ENCODE measurements at places on chromosomes 2 and 18.

GRCh38 chr2:160390544-160391455 lies 102.8 kb downstream of the RBMS1 start:
- DNase-seq = peak; percentile 17

GRCh38 chr2:196957442-196957841 lies 30.9 kb upstream of the PGAP1 start:
- DNase-seq = no peak

DNA sequence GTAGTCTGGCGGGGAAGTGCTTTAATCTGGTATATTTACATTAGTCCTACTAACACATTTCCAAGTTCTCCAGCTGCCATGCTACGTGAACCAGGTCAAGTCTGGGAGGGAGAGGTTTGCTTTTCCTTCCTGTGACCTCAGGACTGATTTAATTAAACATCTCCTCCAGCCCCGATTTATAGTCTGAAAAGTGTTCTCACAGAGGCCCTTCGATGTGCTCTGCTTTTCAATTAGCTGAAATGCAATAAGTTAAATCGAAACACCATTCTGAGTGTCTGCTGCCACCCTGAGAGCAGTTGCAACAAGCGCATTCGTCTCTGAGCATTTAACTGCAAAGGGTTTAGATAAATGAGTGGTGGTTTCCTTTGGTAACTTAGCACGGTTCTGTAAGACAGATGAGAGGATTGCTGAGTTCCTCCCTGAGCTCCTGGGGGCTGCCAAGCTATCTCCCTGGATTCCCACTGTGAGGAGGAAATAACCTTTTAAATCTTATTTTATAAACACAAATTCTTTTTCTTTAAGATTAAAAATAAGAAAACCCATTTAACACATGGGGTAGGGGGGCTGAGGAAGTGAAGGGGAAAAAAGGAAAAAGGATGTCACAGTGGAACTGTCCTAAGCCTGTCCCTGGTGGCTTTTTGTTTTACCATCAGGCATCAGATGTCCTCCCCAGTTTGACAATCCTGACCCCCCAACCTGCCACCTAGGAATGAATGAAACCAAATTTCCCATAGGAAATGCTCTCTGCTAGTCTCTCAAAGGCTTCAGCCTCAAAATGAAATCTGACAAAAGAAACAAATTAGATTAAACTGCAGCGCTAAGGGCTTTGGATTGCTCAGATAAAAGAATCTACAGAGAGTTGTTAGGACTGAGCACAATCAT lies 56.5 kb upstream of the CREB1 start:
- peak; percentile 80 for DNase-seq

DNA sequence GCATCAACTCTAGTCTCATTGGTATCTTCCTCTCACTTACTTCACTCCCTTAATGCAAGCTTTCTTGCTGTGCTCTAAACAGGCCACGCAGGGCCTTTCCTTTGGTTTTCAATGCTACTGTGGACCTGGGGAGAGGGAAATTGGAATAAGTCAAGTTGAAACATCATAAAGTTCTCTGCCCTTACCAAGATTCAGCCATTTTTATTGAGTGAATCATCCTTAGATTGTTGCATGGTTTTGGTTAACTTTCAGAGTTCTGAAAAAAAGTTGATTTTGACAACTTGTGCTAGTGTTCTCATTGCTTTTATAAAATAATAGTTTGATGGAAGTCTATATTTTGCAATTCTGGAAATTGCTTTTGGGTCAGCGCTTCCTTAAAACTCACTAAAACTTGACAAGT lies 852.8 kb upstream of the ACVR2A start:
- no peak for DNase-seq

DNA sequence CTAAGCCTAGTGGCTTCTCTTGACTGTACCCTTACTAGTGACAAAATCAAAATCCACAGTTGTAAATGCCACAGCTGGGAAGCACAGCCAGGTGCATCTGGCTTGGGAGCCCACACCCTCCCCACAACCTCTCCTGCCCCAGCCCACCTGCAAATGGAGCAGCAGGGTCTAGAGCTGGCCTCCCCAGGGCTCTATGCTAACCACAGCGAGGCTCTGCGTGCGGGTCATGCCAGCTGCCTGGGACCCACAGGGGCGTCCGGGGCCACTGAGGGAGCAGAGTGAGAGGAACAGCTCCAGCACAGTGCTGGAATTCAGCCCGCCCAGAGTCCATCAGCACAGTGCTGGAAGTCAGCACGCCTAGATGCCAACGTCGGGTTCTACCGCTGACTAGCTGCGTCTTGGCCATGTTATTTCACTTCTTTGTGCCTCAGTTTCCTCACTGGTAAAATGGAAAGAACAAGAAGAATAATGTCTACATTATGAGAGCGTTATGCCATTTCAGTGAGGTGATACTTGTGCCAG lies 109.1 kb upstream of the ID2 start:
- no peak for DNase-seq

GRCh38 chr2:73944714-73945113 lies 18.0 kb downstream of the DGUOK start:
- no peak for DNase-seq

- DNase-seq = no peak
These were observed 12.5 kb downstream of the GREB1L start for GRCh38 chr18:21254576-21254975.

GRCh38 chr2:96407919-96408550 lies 72.5 kb downstream of the NCAPH start:
- DNase-seq = peak; percentile 37

DNA sequence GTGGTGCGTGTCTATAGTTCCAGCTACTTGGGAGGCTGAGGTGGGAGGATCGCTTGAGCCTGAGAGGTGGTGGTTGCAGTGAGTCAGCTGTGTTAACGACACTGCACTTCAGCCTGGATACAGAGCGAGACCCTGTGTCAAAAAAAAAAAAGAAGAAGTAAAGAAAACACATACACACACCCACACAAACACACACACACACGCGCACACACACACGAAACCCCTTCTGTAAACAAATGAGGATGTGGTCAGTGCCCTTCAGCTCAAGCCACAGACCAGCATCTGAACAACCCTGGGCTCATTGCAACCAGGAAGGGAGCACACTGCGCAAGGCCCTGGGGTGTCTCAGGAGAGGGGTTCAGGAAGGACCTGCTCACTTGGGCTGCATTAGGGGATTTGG lies 47.9 kb upstream of the KCNF1 start:
- DNase-seq = no peak

DNA sequence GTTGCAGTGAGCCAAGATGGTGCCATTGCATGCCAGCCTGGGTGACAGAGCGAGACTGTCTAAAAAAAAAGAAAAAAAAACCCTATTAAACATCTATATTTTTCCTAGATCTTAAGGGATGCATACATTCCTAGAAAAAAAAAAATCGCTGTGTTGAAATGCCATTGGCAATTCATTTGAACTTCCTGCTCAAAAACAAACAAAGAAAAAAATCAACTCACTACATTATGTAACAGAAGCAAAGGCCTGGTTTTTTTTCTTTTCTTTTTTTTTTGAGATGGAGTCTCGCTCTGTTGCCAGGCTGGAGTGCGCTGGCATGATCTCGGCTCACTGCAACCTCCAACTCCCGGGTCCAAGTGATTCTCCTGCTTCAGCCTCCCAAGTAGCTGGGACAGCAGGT lies 21.7 kb upstream of the STRN start:
- DNase-seq = no peak

- peak; percentile 37 for DNase-seq
These were observed 65.2 kb downstream of the CCDC195 start for GRCh38 chr2:224650815-224651439.

DNA sequence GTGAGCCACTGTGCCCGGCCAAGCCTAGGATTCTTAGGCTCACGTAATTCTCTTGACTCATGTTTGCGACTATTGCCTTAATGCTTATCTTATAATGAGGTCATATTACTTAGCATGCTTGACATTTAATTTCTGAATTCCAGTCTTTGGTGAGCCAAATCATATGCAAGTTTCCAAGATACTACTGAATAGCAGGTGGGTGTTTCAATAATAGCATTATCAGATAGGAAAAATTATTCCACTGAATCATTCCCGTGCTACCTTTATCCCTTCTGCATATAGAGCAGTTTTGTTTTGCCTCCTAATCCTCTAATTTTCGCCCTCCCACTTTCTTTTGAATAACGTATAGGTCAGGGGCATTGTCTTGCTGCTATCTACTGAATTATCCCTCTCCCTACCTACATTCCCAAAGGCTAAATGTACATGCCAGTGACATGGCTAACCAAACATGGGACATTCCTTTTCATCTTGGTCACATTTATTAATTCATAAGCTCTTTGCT lies 4.9 kb downstream of the DAW1 start:
- peak; percentile 23 for DNase-seq

GRCh38 chr2:215664847-215665525 lies 229.1 kb upstream of the FN1 start:
- DNase-seq = peak; percentile 86

- peak; percentile 48 for DNase-seq
These were observed 46.6 kb upstream of the HNRNPA3 start for GRCh38 chr2:177165721-177166711.

GRCh38 chr18:22935431-22935830 lies 2.3 kb downstream of the RBBP8 start:
- DNase-seq = no peak

- no peak for DNase-seq
These were observed 39.5 kb downstream of the GLI2 start for GRCh38 chr2:120775194-120775593.

DNA sequence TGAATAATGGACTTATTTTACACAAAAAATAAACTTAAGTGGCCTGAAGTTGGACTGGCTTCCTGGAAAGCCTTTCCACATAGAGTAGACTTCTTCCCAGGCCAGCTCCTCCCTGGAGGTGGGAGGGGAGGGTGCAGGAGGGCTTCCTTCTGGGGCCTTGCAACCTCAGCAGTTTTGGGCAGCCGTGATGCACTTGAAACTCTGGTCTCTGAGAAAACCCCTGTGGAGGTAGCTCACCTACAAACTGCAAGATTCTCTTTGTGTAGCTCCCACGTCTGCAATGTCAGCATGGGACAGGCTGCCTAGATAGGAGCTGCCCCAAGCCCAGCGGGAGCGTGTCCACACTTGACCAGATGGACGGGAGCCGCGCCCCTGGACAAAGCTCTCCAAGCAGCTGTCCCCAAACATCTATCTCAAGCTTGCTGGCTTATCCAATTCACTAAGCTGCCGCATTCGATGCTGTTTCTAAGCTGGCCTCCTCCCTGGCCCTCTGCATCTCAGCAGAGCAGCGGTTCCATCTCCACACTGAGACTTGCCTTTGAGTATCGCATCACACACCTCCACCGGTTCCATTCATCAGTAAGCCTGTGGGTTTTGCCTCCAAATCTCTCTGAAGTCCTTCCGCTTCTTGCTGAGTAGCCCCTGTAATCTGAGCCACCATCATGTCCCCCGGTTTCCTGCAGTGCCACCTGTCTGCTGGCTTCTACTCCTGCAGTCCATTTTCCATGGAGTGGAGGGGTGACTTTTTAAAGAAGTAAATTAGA lies 1.6 kb upstream of the LPIN1 start:
- DNase-seq = peak; percentile 16

DNA sequence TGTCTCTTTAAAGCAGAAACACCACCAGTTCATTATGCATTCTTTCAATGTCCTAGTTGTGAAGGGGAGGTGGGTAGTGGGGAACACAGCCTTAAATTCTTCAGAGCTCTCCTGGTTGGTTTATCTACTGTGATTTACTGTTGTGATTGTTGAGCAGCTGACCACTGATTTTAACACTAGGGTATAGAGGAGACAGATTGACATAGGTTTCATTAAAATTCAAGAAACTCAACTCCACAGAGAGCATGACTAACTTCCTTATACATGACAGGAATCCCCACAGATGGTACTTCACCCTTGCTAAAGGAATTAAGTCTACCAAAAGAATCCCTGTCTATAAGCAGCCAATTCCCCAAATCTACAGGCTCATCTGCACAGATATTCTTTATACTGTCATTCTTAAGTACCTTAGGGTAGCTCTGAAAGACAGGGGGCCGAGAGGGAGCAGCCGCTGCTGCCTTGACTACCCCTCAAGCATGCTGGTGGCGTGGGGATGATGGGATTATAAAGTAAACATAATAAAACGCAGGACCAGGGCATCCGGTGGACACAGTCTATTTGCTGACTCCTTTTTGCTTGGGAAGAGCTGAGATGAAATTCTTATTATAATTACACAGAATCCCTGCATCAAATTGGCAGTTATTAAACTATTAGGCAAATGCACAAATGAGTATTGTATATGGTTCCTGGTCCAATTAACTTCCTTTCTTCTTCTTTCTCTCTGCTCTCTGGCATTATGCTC lies 1377.6 kb upstream of the PIK3C3 start:
- no peak for DNase-seq

- DNase-seq = no peak
These were observed 3.0 kb downstream of the PDE11A start for GRCh38 chr2:178069551-178069950.

- DNase-seq = no peak
These were observed 294.6 kb upstream of the CYP26B1 start for GRCh38 chr2:72442270-72442669.

Measured in RCC 7860 (cell line).